ENCODE measurements at places on chromosomes 13 and 19. TPM values are rescaled to one million over a fixed set of nuclear protein-coding genes. Genes with fewer than 3 reads are reported as not detected.

- H3K27ac ChIP-seq = no peak overlapping the region
- no peaks in the 10 kb centered on the region for H3K36me3 ChIP-seq
- no peak for DNase-seq
- no peaks in the 10 kb centered on the region for H3K27me3 ChIP-seq
Measured at GRCh38 chr13:93955904-93956303, 523.6 kb downstream of the DCT start.

DNA sequence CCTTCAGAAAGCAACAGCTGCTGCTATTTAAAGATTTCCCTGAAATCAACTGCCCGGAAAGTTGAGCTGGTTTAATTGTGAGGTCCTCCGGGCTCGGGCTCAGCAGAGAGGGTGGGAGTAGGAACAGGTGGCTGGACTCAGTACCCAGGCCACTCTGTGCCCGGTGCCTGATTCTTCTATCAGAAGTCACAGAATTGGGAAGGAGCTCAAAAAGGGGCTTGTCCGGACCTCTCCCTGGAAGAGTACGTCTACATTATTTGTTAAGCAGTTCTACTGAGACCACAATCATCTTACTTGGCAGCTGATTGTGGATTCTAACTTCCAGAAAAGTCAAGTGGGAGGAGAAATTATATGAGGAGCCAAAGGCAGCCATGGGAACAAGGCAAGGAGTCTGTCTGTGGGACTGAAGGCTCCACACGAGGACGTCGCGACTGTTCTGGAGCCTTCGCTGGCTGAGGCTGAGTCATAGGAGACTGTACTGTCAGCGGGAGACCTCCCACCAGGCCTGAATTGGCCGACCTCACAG, 91.7 kb upstream of the ANKRD10 start:
- no peak overlapping the region for H3K4me3 ChIP-seq
- peaks cover 5% of the 10 kb centered on the region for H3K4me1 ChIP-seq
- no peaks in the 10 kb centered on the region for H3K36me3 ChIP-seq

DNA sequence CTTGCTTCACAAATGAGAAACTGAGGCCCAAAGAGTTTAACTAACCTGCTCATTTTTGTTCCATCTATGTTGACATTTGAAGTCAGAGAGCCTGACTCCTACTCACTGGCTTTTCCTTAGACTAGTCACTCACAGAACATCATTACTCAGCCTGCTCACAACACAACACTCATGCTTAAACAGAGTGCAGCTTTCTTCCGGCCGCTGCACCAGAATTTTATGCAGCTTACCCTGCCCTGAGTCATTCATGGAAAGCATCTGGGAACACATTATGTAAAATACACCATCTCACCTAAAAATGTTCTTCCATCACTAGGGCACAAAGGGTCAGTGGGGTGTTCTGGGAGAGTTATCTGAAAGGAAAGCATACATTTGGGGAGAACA, 303.4 kb downstream of the SPRY2 start:
- no peak overlapping the region for H3K4me3 ChIP-seq
- H3K36me3 ChIP-seq = no peaks in the 10 kb centered on the region
- peaks cover 4% of the 10 kb centered on the region for H3K4me1 ChIP-seq
- no peak for DNase-seq
- H3K27me3 ChIP-seq = no peaks in the 10 kb centered on the region

TMPRSS9 gene
- total RNA-seq = 0.32 TPM

TGDS gene
- total RNA-seq = 9.6 TPM

ZNF506 gene
- total RNA-seq = 20.4 TPM

- H3K4me1 ChIP-seq = peaks cover 53% of the 10 kb centered on the region
- H3K27me3 ChIP-seq = no peaks in the 10 kb centered on the region
- no peak overlapping the region for H3K4me3 ChIP-seq
- no peaks in the 10 kb centered on the region for H3K36me3 ChIP-seq
- DNase-seq = no peak
Measured at GRCh38 chr13:30742901-30743300, 7.6 kb downstream of the ALOX5AP start.

AMER2 gene
- total RNA-seq = not detected

DNA sequence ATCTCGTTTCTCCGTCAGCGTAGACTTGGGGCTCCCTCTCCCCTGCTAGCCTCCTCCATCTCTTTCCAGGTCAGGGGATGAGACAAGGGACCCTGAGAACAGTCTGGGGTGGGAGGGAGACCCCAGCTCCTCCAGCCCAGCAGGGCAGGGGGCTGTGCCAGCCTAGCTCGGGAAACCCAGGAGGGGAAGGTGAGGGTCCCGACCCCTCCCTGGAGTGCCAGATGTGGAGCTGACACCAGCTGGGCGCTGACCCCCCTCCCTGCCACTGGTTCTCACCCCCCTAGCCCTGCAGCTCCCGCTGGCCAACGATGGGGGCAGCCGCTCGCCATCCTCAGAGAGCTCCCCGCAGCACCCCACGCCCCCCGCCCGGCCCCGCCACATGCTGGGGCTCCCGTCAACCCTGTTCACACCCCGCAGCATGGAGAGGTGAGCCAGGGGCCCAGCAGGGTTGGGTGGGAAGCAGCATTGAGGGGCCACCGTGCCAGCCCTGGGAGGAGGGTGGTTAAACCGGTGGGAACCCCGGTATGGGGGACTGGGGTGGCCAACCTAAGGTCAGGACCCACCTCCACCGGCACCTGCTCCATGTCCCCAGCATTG, 5.1 kb upstream of the TGFBR3L start:
- peak; percentile 25 for DNase-seq
- no peaks in the 10 kb centered on the region for H3K27me3 ChIP-seq
- H3K4me3 ChIP-seq = no peak overlapping the region
- H3K4me1 ChIP-seq = peaks cover 9% of the 10 kb centered on the region

GRCh38 chr13:70448820-70449219, 340.6 kb upstream of the KLHL1 start:
- no peaks in the 10 kb centered on the region for H3K4me1 ChIP-seq
- DNase-seq = no peak
- no peak overlapping the region for H3K27ac ChIP-seq
- no peaks in the 10 kb centered on the region for H3K36me3 ChIP-seq

WDR87 gene
- not detected for total RNA-seq

CYP2A7 gene
- not detected for total RNA-seq

- H3K27ac ChIP-seq = no peak overlapping the region
- no peaks in the 10 kb centered on the region for H3K27me3 ChIP-seq
- no peak for DNase-seq
- H3K4me1 ChIP-seq = peaks cover 19% of the 10 kb centered on the region
- no peak overlapping the region for H3K4me3 ChIP-seq
- H3K36me3 ChIP-seq = no peaks in the 10 kb centered on the region
Measured at GRCh38 chr19:7400815-7401214, 52.1 kb downstream of the ARHGEF18 start.

GRCh38 chr19:29680447-29680846, 15.2 kb downstream of the PLEKHF1 start:
- no peak for DNase-seq
- H3K4me1 ChIP-seq = no peaks in the 10 kb centered on the region
- H3K36me3 ChIP-seq = no peaks in the 10 kb centered on the region
- H3K4me3 ChIP-seq = no peak overlapping the region
- H3K27ac ChIP-seq = no peak overlapping the region
- no peaks in the 10 kb centered on the region for H3K27me3 ChIP-seq

GRCh38 chr13:23516702-23517101, 53.5 kb upstream of the TNFRSF19 start:
- H3K27me3 ChIP-seq = no peaks in the 10 kb centered on the region
- H3K4me3 ChIP-seq = no peak overlapping the region
- no peak overlapping the region for H3K27ac ChIP-seq
- no peaks in the 10 kb centered on the region for H3K4me1 ChIP-seq

GRCh38 chr19:900302-901111, 7.2 kb downstream of the RNU6-9 start:
- no peak overlapping the region for H3K27ac ChIP-seq
- DNase-seq = no peak
- H3K4me3 ChIP-seq = no peak overlapping the region
- no peaks in the 10 kb centered on the region for H3K27me3 ChIP-seq
- peaks cover 3% of the 10 kb centered on the region for H3K36me3 ChIP-seq

CFD gene
- 28.1 TPM for total RNA-seq

Data from adrenal gland (tissue), 19 donors.